Brain microvascular endothelial cell (primary cell): ENCODE measurements at places on chromosomes 11 and 22.

DNA sequence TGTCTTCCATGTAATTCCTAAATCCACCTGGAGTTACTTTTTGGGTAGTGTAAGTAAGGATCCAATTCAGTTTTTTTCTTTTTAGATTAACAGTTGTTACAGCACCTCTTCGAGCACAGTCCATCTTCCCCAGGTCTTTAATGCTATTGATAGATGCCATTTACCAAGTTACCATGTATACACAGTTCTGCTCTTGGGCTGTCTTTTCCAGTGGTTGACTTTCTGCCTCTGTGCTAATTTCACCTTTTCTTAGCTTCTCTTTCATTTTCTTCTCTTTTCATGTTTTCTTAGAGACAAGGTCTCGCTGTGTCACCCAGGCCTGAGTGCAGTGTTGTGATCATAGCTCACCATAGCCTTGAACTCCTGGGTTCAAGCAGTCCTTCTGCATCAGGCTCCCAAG is 12.0 kb downstream of the ATXN10 start:
- no peak for DNase-seq

- DNase-seq: no peak
Measured at GRCh38 chr22:28568099-28568498, 111.5 kb downstream of the TTC28 start.

GRCh38 chr11:36027731-36028130 is 83.9 kb downstream of the LDLRAD3 start:
- no peak for DNase-seq

DNA sequence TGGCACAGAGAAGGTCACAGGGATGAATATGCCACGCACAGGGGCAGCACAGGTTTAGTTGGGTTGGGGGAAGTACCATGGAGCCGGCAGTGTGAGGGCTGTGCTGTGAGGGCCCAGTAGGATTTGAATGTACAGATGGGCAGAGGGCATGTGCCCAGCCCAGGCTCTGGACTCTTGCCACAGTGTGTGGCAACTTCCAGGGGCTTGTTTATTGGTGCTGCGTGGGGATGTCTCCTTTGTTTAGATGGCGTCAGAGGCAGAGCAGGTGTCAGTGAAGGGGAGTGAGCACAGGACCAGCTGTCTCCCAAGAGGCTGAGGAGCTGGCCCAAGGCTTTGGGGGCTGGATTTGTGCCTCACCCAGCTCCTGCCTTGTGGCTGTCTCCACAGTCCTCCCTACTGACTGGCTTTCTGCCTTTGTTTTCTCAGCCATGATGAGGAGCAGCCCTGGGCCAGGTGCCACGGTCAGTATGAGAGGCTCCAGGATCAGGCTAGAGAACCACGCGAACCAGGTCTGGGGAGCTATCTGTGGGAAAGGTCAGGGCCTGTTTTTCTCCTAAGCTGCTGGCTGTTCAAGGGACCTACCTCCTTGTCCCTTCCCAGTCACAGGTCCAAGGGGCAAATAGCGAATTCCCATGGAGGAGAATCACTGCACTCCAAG is 21.9 kb downstream of the SUN2 start:
- DNase-seq: no peak

GRCh38 chr11:116725434-116726221 is 47.2 kb downstream of the BUD13 start:
- DNase-seq: peak; percentile 53

DNA sequence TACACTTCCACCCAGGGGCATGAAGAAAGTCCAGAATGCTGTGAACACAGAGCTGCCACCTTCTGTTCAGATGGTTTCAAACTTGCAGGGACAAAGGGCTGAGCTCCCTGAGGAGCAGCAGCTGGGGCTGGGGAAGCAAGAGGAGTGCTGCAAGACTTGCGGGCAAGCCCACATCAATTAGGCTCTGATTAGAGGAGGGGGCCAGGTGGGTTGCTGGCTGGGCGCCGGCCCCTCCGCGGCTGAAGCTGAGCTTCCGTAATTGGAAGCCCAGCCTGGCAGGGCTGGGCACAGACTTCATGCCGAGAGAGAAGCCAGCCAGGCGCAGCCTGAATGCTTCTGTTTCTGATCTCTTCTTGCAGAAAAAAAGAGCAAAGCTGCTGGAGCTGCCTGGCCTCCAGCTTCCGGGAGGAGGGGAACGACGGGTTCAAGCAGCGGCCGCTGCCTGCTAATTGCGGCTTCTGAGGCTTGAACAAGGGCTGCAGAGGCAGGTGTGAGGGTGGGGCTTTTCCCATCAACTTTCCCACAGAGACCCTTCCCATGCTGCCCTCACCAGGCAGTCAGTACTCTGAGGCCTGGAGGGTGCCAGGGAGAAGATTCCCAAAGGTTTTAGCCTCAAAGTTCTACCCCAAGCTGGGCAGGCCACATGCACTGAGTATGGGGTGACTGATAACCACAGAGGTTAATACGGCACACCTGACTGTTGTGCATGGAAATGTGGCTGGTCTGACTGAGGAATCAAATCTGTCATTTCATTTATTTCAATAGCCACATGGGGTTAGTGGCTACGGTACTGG is 91.1 kb upstream of the LMO1 start:
- no peak for DNase-seq

- no peak for DNase-seq
Measured at GRCh38 chr11:85945788-85946187, 90.6 kb downstream of the CCDC83 start.

- no peak for DNase-seq
Measured at GRCh38 chr11:1694846-1695547, 2.0 kb upstream of the KRTAP5-6 start.

GRCh38 chr22:48974443-48975315 is 853.0 kb downstream of the BRD1 start:
- DNase-seq: no peak

- no peak for DNase-seq
Measured at GRCh38 chr11:130874955-130875531, 41.2 kb downstream of the SNX19 start.

DNA sequence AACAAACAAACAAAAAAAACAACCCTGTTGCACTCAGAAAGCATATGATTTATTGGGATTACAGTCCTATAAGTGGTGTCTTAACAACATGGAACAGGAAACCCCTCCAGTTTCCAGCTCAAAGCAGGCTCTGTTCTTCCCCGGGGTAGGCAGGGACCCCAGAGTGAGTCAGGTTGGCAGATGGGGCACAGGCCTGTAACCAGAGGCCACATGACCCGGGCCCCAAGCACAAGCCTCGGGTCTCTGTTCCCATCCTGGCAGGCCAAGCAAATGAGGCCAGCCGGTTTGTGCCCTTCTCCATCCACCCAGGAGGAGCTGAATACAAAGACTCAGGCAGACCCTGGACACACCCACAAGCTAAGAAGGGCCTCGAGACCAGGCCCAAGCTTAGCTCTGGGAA is 75.8 kb downstream of the NAT10 start:
- DNase-seq: no peak

- peak; percentile 1 for DNase-seq
Measured at GRCh38 chr22:38655519-38656255, 505 bp downstream of the FAM227A start.

DNA sequence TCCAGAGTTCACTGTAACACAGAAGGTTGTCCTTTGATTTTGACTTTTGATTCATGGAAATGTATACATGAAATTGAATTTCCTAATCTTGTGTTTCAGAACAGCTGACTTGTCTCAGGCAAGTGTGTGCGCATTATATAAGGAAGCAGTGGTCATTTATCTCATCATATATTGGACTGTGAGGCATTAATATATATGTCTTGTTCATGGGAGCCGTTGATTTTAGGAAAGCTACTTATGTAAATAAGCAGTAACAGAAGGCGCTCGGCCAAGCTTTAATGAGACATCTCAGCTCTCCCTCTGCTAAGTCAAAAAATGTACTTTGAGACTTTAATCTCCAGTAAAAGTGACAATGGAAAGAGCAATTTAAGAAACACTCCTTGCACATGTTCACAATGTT is 100.5 kb downstream of the PDHX start:
- DNase-seq: no peak
